A549 treated with ZK216348 at 1 μM for 4 hours (cell line): ENCODE measurements at places on chromosomes 3 and 15. TPM values are rescaled to one million over a fixed set of nuclear protein-coding genes. Genes with fewer than 3 reads are reported as not detected.

The RTP3 gene
- total RNA-seq = not detected in 5 replicates

The TMCO5A gene
- total RNA-seq = not detected in 5 replicates

The RAB6B gene
- total RNA-seq = 0.91 to 2.7 TPM (median 2.5 TPM) in 5 replicates

The PIF1 gene
- total RNA-seq = 11.6 to 25.2 TPM (median 19.5 TPM) in 5 replicates

The OXTR gene
- total RNA-seq = 8.7 to 11.7 TPM (median 10.3 TPM) in 5 replicates

The CNBP gene
- total RNA-seq = 302 to 375 TPM (median 343 TPM) in 5 replicates

The SGO1 gene
- total RNA-seq = 10.4 to 24.2 TPM (median 14.2 TPM) in 5 replicates

The UROC1 gene
- not detected in 5 replicates for total RNA-seq

The P2RY12 gene
- total RNA-seq = not detected in 5 replicates
